Stimulated activated CD8-positive, alpha-beta memory T cell treated with anti-CD3 and anti-CD28 coated beads, Interleukin-4, amount 100 ng/mL, for 1 hour (primary cell): ENCODE measurements at places on chromosomes 3 and 15.

GRCh38 chr3:13626915-13627460 is 78.1 kb downstream of the FBLN2 start:
- DNase-seq = no peak

GRCh38 chr15:70101459-70102113 is 3.9 kb upstream of the TLE3 start:
- DNase-seq = no peak

DNA sequence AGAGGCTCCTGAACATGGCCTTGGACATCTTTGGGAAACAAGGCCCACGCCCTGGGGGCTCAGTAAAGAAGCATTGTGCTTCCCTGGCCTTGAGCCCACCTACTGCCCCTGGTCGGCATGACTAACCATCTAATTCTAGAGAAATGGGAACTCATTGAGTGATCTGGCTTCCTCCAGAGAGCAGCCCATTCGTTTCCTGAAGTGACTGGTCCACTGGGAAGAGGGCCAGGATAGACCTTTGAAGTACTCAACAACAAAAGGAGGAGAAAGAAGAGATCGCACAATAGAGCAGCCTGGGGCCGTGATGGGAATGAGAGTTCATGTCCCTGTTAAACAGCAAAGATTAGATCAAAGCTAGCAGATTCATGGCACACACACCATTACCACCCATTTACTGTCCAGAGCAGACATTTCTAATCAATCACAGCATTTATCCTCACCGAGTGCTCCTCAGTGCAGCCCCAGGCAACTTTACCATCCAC is 514.4 kb upstream of the PROK2 start:
- DNase-seq = no peak

DNA sequence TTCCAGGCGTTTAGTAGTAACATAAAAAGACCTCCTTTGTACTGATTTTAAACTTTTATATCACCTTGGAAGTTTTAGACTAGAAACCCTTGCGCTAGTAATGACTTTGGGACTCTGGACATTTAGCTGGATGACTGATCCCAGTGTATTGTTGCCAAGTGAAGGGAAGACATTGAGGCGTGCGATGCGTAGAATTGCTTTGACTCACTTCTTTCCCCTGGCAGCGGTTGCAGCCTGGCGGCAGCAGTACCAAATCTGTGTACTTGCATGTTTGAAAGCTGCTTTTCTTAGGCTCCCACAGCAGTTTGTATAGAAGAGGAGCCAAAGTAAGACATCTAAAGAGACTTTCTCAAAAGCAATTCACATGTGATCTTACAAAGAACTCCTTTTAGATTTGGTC is 151.6 kb downstream of the BBX start:
- no peak for DNase-seq

DNA sequence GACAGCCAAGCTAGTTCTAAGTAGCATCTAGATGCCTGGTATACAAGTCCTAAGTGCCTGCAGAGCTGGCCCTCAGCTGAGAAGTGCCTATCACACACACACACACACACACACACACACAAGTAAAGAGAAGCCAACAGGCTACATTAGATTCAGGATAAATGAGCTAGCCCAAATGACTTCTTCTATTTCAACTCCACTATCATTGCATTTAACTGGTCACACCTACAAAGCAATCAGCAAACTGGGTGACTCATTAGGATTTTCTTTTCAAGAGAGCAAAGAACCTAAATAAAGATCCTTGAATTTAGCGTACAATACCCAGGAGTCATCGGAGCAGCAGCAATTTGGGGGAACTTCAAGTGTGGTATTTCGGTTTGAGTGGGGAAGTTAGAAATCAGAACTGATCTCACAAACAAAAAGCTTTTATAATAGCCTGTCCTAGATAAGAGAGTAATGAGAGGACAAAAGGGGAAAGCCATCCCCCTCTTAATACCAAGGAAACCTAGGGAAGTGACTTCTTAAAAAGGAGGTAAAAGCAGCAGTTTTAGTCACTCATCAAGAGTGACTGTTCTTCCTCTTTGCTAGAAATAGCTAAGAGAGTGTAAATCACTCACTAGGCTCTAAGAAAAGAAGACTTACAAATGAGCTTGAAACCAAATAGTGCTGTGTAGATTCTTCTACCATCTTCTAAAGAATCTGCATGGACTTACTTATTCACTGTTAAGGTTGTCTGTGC is 112.7 kb downstream of the TNIK start:
- DNase-seq = no peak

DNA sequence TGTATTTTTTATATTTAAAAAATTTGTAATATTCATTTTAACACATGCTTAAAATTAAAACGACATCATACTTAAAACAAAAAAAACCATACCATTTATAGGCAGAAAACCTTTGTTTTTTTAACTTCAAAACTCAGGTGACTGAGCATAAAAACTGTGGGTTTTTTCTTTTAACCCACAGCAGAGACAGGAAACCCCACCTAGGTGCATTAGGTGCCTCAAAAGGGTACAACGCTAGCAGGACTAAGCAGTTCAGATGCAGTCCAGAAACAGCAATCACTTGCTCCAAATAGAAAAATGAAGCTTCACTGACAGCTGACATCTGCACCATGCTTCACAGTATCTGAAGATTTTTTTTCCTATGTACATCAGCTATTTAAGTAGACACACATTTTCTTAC is 52.3 kb downstream of the GLB1 start:
- DNase-seq = no peak

DNA sequence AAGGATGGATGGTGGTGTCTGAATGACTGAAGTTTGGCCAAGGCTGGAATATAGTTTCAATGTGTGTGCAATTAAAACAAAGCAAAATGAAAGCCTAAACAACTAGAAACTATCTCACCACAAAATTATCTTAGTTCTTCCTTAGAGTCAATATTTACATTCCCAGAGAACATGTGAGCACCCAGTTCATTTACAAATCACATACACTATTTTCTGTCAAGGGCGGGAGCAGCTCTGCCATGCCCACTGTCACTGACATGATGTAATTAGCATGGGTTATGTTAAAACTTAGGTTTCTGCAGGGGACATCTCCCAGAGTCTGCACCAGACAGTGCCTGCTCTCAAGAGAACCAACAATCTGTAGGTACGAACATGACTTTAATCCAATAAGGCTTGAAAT is 65.0 kb downstream of the PDZRN3 start:
- DNase-seq = no peak

GRCh38 chr3:88003115-88003755 is 55.6 kb downstream of the CGGBP1 start:
- no peak for DNase-seq

- no peak for DNase-seq
Observed at GRCh38 chr3:98695796-98696195, 67.3 kb upstream of the ST3GAL6 start.

- DNase-seq = no peak
Observed at GRCh38 chr3:177744873-177745606, 547.8 kb upstream of the TBL1XR1 start.

GRCh38 chr15:39056357-39056756 is 491.7 kb upstream of the RASGRP1 start:
- DNase-seq = no peak

DNA sequence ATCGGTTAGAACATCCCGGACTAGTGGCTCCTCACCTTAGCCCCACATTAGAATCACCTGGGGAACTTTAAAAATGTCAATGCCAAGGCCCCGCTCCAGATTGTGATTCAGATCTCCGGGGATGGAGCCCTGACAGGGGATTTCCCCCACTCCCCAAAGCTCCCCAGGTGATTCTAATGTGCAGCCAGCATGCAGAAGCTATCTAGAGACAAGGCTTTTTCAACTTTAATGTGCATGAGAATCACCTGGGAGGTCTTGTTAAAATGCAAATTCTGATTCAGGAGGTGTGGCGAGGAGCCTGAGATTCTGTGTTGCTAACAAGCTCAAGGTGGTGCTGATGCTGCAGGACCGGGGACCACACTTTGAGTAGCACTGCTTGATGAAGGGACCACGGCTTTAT is 156.7 kb downstream of the RAB11A start:
- DNase-seq = no peak

DNA sequence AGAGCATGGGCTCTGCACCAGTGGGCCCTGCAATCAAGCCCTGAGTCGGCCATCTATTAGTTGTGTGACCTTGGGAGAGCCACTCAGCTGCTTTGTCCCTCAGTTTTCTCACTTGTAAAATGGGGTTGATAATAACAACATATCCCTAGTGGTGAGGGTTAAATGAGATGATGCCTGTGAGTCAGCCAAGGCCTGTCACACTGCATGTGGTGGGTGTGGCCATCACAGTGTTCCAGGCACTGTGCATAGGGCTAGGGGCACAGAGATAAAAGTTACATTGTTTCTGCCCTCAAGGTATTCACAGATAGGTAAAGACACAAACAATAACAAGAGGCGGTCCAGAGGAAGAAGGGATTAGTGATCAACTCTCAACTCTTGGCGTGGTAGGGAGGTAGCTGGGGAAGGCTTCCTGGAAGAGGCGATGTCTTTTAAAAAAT is 19.5 kb downstream of the SMAD6 start:
- no peak for DNase-seq

DNA sequence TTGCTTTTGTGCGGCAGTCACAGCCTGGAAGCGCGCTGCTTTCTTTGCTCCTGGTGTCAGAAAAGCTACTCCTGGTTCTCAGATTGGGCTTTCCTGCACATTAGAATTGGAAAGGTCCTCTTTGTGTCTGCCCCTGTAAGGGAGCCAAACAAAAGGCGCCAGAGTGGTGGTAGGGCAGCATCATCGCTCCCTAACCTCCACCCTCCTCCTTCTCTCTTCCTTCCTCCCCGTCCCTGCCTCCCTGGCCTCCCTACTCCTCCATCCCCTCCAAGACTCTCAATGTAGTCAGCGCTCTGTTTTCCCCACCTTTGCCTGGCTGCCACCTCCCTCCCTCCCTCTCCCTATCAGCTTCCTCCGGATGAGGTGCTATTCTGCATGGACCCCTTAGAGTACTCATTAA is 65.3 kb downstream of the SH3GL3 start:
- DNase-seq = no peak

GRCh38 chr3:105907777-105908176 is 39.0 kb upstream of the CBLB start:
- no peak for DNase-seq

DNA sequence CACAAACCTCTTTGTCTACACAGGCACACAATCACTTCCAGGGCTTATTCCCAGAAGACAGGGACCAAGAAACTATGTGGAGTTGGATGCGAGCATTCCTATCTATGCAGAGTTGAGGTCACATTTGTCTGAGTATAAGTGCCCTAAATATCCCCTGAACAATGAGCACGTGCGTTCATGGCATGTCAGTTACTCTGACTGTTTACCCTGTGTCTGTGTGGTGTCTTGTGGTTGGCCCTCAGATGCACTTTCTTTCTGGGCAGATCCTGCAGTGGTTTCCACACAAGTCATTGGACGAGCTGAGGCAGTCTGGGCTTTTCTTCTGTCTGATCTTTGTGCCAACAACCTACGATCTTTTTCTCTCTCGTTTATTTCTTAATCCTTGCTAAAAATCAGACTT is 134.5 kb downstream of the FBN1 start:
- DNase-seq = no peak

- no peak for DNase-seq
Observed at GRCh38 chr3:168003911-168004310, 91.8 kb downstream of the GOLIM4 start.

GRCh38 chr3:13976469-13976868 is 96.6 kb upstream of the WNT7A start:
- DNase-seq = no peak

DNA sequence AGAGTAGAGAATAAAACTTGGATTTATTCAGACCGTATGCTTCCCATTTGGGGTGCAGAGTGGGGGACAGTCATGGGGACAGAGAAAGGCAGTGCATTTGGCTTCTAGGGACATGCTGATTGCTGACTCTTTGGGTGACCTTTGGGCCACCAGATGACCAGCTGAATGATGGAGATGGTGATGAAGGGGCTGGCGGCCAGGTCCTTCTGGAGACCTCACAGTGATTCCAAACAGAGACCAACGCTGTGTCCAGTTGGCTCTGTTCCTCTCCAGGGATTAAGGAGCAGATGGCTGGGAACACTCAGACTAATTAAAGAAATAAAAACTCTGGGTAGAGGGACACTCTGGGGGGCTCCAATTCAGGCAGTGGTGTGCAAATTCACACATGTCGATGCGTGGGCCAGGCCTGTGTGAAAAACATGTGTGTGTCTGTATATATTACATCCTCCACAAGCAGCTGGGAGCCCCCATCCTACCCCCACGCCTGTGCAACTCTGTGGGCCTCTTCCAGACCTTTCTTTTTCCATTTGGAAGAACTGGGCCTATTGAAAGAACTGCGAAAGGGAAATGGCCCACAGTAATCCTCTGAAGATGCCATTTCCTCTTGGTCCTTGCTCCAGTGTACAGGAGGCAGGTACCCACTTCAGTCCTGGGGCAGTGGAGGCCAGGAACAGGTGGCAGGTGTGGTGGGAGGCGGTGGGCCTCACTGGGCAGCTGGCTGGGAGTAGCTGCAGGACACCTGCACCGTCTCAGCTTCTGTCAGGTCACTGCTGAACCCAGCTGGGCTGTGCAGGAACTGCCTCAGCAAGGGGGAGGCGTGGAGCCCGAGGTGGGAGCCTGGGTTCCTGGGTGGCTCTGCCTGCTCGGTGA is 8.9 kb downstream of the XIRP1 start:
- no peak for DNase-seq

DNA sequence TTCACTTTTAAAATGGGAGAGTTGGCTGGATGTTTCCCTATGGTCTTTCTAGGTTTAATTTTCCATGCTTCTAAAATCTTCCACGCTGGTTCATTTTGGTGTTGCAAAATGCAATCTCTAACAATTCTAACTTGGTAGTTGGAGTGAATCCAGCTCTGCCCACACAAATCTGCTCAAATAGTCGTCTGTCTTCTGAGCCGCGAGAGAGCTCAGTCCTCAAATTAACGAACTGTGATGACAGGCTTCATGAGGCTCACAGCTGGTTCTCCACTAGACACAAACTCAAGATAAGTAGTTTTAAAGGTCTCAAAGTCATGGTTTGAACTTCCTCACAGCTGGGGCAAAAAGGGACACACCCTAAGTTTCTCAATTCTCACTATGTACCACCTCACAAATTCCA is 178.6 kb upstream of the LYSMD4 start:
- no peak for DNase-seq

- no peak for DNase-seq
Observed at GRCh38 chr3:9646800-9647152, 2.5 kb upstream of the MTMR14 start.

GRCh38 chr3:177263615-177264368 is 66.5 kb upstream of the TBL1XR1 start:
- DNase-seq = no peak

- DNase-seq = no peak
Observed at GRCh38 chr15:99566157-99566897, 543 bp downstream of the MEF2A start.

GRCh38 chr3:179504371-179504770 is 53.1 kb upstream of the GNB4 start:
- no peak for DNase-seq

GRCh38 chr3:27326629-27327545 is 42.3 kb downstream of the NEK10 start:
- no peak for DNase-seq

DNA sequence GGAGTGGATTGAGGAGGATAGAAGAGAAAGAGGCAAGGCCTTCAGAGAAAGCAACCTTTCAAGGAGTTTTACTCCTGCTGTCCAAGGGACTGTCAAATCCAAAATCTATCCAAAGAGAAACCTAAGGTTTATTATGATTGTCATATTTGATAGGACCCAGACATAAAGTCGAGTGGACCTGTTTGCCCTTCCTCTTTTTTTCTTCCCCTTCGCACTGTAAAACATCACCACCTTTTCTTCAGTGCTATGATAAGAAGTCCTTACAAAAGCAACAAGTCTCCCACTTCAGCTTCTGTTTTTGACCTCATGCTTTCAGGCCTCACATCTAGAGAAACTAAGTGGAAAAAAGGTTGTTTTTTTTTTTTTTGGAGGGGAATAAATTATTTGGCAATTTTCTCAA is 73.0 kb downstream of the TRPC1 start:
- DNase-seq = no peak
